ENCODE measurements at places on chromosomes 2 and 18.

GRCh38 chr2:157898591-157898996 lies 22.5 kb upstream of the ACVR1 start:
- H3K27ac ChIP-seq = peak overlapping the region; percentile 83
- peaks cover 54% of the 10 kb centered on the region for H3K4me1 ChIP-seq
- H3K36me3 ChIP-seq = no peaks in the 10 kb centered on the region
- no peak overlapping the region for H3K4me3 ChIP-seq

DNA sequence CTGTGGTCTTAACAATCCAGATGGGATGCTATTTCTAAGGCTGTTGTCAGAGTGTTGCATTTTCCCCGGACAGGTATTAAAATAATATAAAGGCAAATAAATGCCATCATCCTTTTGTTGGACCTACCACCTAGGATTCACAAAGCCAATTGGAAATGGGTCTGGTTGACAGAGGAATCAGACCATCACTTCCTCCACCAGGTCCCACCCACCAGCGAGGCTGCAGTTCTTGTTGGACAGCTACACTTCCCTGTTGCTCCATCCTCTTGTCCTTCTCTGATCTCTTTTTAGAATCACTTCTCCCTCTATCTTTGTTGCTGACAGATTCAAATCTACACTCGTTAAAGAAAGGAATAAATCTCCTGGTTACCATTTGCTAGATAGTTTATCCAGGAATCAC lies 1.1 kb downstream of the TMEM169 start:
- H3K36me3 ChIP-seq = no peaks in the 10 kb centered on the region
- H3K4me3 ChIP-seq = no peak overlapping the region
- no peaks in the 10 kb centered on the region for H3K27me3 ChIP-seq

DNA sequence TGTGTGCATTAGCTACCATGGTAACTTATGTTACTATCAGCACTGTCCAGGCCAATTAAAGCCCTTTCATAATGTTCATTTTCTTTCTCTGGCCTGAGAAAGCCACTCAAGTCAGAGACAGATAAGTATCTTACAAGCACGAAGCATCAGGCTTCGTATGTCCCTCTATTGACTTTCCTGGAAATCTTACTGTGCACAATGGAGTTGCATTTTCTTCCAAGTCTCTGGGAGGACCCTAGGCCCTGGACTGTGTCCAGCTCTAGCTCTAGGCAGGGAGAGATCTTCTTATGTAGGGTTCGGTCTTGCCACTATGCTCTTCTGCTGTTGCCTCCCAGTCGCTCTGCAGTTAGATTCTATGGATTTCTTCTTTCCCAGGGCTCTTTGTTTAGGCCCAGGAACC lies 40.0 kb upstream of the ITGA6 start:
- H3K4me1 ChIP-seq = no peaks in the 10 kb centered on the region
- DNase-seq = no peak
- H3K27ac ChIP-seq = no peak overlapping the region
- no peaks in the 10 kb centered on the region for H3K36me3 ChIP-seq
- no peaks in the 10 kb centered on the region for H3K27me3 ChIP-seq
- H3K4me3 ChIP-seq = no peak overlapping the region

- no peak overlapping the region for H3K27ac ChIP-seq
- no peak overlapping the region for H3K4me3 ChIP-seq
- no peaks in the 10 kb centered on the region for H3K27me3 ChIP-seq
- H3K4me1 ChIP-seq = no peaks in the 10 kb centered on the region
These were observed 406.9 kb downstream of the LNPK start for GRCh38 chr2:175595139-175595538.

DNA sequence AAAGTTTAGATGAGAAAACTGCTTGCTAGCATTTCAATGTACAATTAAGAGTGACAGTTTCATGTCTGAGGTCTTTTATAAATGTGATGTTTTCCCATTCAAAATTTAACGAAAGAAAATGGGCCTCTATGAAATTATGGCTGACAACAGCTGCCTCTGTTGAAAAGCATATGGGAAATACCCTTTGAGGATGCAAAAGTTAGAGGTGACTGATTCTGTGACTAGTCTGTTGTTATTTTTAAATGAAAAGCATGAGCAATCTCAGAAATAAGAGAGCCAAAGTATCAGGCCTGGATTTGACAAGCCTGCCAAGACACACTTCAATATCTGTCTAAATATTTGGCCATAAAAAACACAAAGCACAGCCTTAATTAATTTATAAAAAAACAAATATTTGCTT lies 580.8 kb downstream of the ERBB4 start:
- H3K4me1 ChIP-seq = no peaks in the 10 kb centered on the region
- no peak for DNase-seq
- H3K4me3 ChIP-seq = no peak overlapping the region
- H3K27me3 ChIP-seq = no peaks in the 10 kb centered on the region
- no peaks in the 10 kb centered on the region for H3K36me3 ChIP-seq
- no peak overlapping the region for H3K27ac ChIP-seq

GRCh38 chr2:181165199-181165868 lies 184.9 kb downstream of the UBE2E3 start:
- H3K4me3 ChIP-seq = peak overlapping the region; percentile 16
- peak; percentile 11 for DNase-seq
- peaks cover 23% of the 10 kb centered on the region for H3K4me1 ChIP-seq
- H3K27ac ChIP-seq = peak overlapping the region; percentile 93

GRCh38 chr2:55236992-55237543 lies 4.6 kb downstream of the RPS27A start:
- no peaks in the 10 kb centered on the region for H3K27me3 ChIP-seq
- DNase-seq = no peak
- no peak overlapping the region for H3K27ac ChIP-seq
- no peaks in the 10 kb centered on the region for H3K36me3 ChIP-seq
- no peak overlapping the region for H3K4me3 ChIP-seq

GRCh38 chr2:121211689-121212151 lies 73.3 kb downstream of the TFCP2L1 start:
- H3K27ac ChIP-seq = no peak overlapping the region
- no peak overlapping the region for H3K4me3 ChIP-seq
- no peaks in the 10 kb centered on the region for H3K36me3 ChIP-seq
- DNase-seq = no peak

DNA sequence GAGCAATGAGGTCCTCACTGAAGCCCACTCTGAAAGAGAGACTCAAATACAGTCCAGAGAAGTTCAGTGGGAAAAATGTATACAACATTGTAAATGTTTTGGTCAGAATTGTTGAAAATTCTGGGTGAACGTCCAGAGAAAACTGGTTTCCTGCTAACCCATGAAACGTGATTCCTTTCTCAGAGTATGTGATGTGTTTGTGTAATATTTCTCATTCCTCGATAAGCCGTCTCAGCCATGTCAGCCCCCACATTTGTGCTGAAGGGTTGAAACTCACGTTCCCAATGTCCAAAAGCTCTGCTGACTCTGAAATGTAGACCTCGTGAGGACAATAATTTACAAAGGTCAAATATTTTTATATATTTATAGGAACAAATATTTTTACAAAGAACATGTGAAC lies 51.6 kb downstream of the BMP10 start:
- H3K27ac ChIP-seq = no peak overlapping the region
- no peak overlapping the region for H3K4me3 ChIP-seq
- no peak for DNase-seq
- H3K27me3 ChIP-seq = no peaks in the 10 kb centered on the region
- peaks cover 95% of the 10 kb centered on the region for H3K36me3 ChIP-seq
- peaks cover 4% of the 10 kb centered on the region for H3K4me1 ChIP-seq

GRCh38 chr2:38514603-38515154 lies 88.0 kb downstream of the HNRNPLL start:
- H3K36me3 ChIP-seq = no peaks in the 10 kb centered on the region
- no peak for DNase-seq
- no peak overlapping the region for H3K27ac ChIP-seq
- no peaks in the 10 kb centered on the region for H3K27me3 ChIP-seq
- H3K4me3 ChIP-seq = no peak overlapping the region

- H3K27me3 ChIP-seq = no peaks in the 10 kb centered on the region
- H3K4me3 ChIP-seq = no peak overlapping the region
- no peaks in the 10 kb centered on the region for H3K4me1 ChIP-seq
- H3K36me3 ChIP-seq = no peaks in the 10 kb centered on the region
- no peak overlapping the region for H3K27ac ChIP-seq
These were observed 185.7 kb downstream of the MTCL1 start for GRCh38 chr18:8890957-8891464.

DNA sequence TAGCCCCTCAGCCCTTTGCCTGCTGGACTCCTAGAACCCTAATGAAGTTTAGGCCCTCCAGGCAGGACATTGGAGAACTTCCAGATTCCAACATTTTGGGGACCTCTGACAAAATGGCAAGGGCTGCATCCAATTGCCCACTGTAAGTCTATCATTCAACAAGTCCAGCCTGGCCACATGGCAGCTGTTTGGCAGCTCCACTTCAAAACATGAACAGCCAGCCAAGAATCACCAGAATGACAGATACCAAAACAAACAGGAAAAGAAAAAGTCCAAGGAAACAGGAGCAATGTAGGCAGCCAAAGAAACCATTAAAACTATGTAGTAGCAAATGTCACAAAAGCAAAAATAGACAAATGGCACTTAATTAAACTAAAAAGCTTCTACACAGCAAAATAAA lies 25.5 kb downstream of the SLC4A5 start:
- H3K4me3 ChIP-seq = no peak overlapping the region
- H3K36me3 ChIP-seq = no peaks in the 10 kb centered on the region
- H3K27ac ChIP-seq = no peak overlapping the region
- no peaks in the 10 kb centered on the region for H3K27me3 ChIP-seq
- no peaks in the 10 kb centered on the region for H3K4me1 ChIP-seq

- DNase-seq = no peak
- H3K4me3 ChIP-seq = no peak overlapping the region
- no peaks in the 10 kb centered on the region for H3K36me3 ChIP-seq
- no peaks in the 10 kb centered on the region for H3K27me3 ChIP-seq
- no peak overlapping the region for H3K27ac ChIP-seq
These were observed 11.7 kb upstream of the NABP1 start for GRCh38 chr2:191666226-191666625.

GRCh38 chr2:236536727-236537398 lies 32.8 kb upstream of the ACKR3 start:
- peak overlapping the region; percentile 61 for H3K4me3 ChIP-seq
- H3K27me3 ChIP-seq = no peaks in the 10 kb centered on the region
- peak overlapping the region; percentile 65 for H3K27ac ChIP-seq
- H3K4me1 ChIP-seq = peaks cover 16% of the 10 kb centered on the region

GRCh38 chr2:152466980-152467676 lies 132.2 kb downstream of the FMNL2 start:
- H3K4me1 ChIP-seq = no peaks in the 10 kb centered on the region
- H3K27ac ChIP-seq = no peak overlapping the region
- H3K36me3 ChIP-seq = no peaks in the 10 kb centered on the region
- H3K27me3 ChIP-seq = no peaks in the 10 kb centered on the region
- DNase-seq = no peak
- H3K4me3 ChIP-seq = no peak overlapping the region

DNA sequence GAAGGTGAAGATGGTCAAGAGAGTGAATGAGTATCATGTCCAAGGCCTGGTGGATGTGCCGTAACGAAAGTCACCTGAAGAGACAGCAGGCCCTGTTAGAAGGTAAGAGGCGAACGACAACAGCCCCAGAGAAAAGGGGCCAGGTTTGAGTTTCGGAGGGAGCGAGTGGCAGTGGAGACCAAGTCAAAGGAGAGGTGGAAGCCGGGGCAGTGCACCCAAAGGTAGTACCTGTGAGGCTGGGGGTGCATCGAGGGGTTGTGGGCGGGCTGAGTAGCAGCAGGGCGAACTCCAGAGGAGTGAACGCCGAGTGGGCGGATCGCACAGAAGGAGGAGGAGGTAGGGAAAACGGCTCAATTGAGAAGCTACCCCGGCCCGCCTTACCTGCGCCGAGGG lies 358 bp downstream of the USP37 start:
- peak overlapping the region; percentile 73 for H3K4me3 ChIP-seq
- H3K36me3 ChIP-seq = peaks cover 14% of the 10 kb centered on the region
- peaks cover 24% of the 10 kb centered on the region for H3K4me1 ChIP-seq
- H3K27me3 ChIP-seq = no peaks in the 10 kb centered on the region

DNA sequence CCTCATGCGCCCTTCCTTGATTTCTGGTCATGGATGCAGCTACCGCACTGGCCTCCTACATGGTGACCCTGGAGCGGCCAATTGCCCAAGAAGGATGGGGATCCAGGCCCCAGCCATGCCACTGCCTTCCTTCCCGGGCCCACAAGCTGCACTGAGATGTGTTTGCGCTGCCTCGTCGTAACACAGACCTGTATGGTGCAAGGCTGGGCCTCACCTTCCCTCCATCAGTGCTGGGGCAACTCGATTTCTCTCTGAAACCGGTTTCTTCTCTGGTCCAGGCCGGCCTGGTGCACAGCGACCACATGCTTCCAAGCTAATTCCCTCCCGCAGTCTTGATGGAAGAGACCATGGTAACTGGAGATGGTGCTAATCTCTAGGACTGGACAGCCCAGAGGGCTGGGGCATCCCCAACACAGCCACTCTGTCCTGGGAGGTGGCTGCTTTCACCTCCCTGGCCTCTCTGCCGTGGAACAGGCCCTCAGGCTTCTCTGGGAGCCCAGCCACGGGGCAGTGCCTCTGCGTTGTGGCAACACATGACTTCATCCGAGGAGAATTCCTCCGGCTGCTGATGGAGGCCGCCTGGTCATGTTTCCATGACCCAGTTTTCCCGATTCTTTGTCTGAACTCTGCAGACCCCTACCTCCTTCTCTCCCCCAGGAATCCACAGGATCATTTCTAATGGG lies 184.2 kb downstream of the GLI2 start:
- H3K27me3 ChIP-seq = peaks cover 11% of the 10 kb centered on the region
- no peaks in the 10 kb centered on the region for H3K36me3 ChIP-seq
- no peak overlapping the region for H3K27ac ChIP-seq
- no peak for DNase-seq

GRCh38 chr2:100666996-100667395 lies 104.2 kb downstream of the PDCL3 start:
- no peak overlapping the region for H3K4me3 ChIP-seq
- no peak for DNase-seq
- H3K4me1 ChIP-seq = no peaks in the 10 kb centered on the region
- no peaks in the 10 kb centered on the region for H3K36me3 ChIP-seq

- no peak for DNase-seq
- no peak overlapping the region for H3K4me3 ChIP-seq
- no peaks in the 10 kb centered on the region for H3K4me1 ChIP-seq
- H3K27me3 ChIP-seq = peaks cover 5% of the 10 kb centered on the region
- no peaks in the 10 kb centered on the region for H3K36me3 ChIP-seq
These were observed 31.6 kb upstream of the DLX2 start for GRCh38 chr2:172134270-172134669.

- no peak for DNase-seq
- no peak overlapping the region for H3K4me3 ChIP-seq
- no peaks in the 10 kb centered on the region for H3K27me3 ChIP-seq
- peaks cover 2% of the 10 kb centered on the region for H3K4me1 ChIP-seq
- H3K27ac ChIP-seq = no peak overlapping the region
These were observed 67.6 kb upstream of the ZFP36L2 start for GRCh38 chr2:43293744-43294695.

- H3K27ac ChIP-seq = no peak overlapping the region
These were observed 2026.1 kb upstream of the CELF4 start for GRCh38 chr18:39591649-39592048.

GRCh38 chr18:7630731-7631442 lies 63.8 kb downstream of the PTPRM start:
- H3K36me3 ChIP-seq = no peaks in the 10 kb centered on the region
- H3K27me3 ChIP-seq = no peaks in the 10 kb centered on the region
- no peak for DNase-seq
- H3K4me3 ChIP-seq = no peak overlapping the region
- H3K27ac ChIP-seq = no peak overlapping the region
